Stimulated activated CD4-positive, alpha-beta T cell treated with anti-CD3 and anti-CD28 coated beads, Interleukin-4, amount 100 ng/mL, for 1 hour (primary cell): ENCODE measurements at places on chromosomes 13 and 19.

- no peak for DNase-seq
Observed at GRCh38 chr13:25908366-25908765, 143.4 kb downstream of the SHISA2 start.

GRCh38 chr19:3348042-3348441 is 18.3 kb upstream of the NFIC start:
- no peak for DNase-seq

- no peak for DNase-seq
Observed at GRCh38 chr19:5225486-5226345, 114.9 kb downstream of the PTPRS start.

GRCh38 chr19:14402332-14403144 is 16.6 kb downstream of the DDX39A start:
- no peak for DNase-seq

DNA sequence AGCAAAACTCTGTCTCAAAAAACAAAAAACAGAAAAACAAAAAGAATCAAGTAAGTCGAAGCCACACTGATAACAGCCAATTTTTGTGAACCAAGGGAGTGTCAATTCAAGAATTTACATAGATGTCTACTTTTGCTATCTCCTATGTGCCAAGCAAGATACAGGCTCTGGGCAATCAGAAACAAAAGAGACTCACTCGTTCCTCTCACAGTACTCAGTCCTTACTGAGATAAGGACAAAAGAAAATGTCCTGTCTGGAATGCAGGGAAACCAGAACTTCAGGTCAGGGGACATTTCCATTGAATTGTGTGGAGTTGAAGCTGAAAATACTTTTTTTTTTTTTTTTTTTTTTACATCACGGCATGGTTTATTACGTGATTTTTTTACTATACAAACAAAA is 53.0 kb downstream of the NLRP12 start:
- no peak for DNase-seq

DNA sequence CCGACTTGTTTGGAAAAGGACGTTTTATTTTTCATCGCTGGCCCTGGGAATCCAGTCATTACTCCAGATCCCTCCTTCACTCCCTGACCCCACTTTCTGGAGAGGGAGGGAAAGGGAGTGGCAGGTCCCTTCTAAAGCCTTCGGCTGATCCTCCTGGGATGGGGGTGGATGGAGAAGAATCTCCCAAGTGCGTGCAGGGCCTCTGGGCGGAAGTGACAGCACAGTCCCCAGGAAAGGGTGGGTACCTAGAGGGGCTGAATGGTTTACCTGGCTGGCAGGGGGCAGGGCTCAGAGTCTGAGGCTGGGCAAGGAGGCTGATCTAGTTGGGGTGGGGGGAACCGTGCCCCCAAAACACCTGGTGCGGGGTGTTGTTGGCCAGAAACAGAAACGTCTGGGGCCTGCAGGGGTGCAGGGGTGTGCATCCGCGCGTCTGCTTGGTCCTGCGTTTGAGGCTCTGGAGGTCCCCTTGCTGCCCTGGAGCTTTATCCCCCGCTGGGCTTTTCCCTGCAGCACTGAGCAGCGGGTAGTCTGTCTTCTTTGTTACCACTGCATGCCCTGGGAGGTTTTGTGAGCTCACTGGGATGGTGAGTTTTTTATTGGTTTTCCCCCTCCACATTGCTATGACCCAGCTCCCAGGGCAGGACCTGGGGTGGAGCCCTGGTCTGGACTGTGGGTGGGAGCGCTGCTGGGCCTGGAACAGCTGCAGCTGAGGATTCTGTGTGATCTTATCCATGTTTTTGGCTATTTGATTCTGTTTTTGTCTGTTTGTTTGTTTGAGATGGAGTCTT is 3.0 kb upstream of the ZNF628 start:
- no peak for DNase-seq

GRCh38 chr13:112764864-112765561 is 75.2 kb downstream of the ATP11A start:
- no peak for DNase-seq

- DNase-seq = no peak
Observed at GRCh38 chr13:104143760-104144416, 1077.7 kb upstream of the SLC10A2 start.

DNA sequence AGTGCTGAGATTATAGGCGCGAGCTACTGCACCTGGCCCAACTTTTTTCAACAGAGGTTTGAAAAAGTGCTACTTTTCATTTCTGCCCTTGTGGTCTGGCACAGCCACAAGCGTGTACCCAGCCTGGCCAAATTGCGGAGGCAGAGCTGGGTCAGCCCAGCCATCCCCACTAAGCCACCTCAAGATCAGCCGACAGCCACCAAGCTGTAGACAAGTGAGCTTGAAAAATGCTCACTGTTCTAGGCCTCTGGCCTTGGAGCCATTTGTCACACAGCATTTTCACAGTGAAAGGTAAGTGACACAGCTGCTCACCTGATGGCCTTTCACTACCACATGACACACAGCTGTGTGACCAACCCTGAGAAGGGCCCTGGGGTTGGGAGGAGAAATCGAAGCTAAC is 27.3 kb downstream of the DNMT1 start:
- no peak for DNase-seq

GRCh38 chr13:45315520-45316167 is 25.3 kb downstream of the TPT1 start:
- DNase-seq = no peak

- no peak for DNase-seq
Observed at GRCh38 chr19:17061205-17061604, 14.0 kb downstream of the HAUS8 start.

DNA sequence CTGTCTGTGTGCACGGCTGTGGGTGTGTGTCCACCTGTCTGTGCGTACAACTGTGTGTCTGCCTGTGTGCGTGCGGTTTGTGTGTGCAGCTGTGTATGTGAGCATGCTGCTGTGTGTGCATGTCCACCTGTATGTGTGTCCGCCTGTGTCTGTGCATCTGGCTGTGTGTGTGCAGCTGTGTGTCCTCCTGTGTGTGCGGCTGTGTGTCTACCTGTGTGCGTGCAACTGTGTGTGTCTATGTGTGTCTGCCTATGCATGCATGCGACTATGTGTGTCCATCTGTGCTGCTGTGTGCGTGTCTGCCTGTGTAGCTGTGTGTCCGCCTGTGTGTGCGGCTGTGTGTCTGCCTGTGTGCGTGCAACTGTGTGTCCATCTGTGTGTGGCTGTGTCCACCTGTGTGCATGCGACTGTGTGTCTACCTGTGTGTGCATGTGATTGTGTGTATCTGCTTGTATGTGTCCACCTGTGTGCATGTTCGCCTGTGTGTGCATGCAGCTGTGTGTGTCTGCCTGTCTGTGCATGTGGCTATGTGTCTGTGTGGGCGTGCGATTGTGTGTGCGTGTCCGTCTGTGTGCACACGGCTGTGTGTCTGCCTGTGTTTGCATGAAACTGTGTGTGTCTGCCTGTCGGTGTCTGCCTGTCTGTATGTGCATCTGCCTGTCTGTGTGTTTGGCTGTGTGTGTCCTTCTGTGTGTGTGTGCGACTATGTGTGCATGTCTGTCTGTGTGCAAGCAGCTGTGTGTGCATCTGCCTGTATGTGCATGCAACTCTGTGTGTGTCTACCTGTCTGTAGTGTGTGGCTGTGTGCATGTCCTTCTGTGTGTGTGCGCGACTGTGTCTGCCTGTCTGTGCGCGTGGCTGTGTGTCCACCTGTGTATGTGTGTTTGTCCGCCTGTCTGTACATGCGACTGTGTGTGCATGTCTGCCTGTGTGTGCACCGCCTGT is 57.1 kb upstream of the C13orf46 start:
- DNase-seq = no peak

- peak; percentile 51 for DNase-seq
Observed at GRCh38 chr19:32642771-32643170, 32.2 kb downstream of the ANKRD27 start.

- no peak for DNase-seq
Observed at GRCh38 chr13:43492745-43493144, 294.0 kb downstream of the ENOX1 start.

- DNase-seq = no peak
Observed at GRCh38 chr13:95378603-95379002, 77.4 kb upstream of the ABCC4 start.

GRCh38 chr19:56595548-56595899 is 422 bp downstream of the ZNF71 start:
- no peak for DNase-seq

DNA sequence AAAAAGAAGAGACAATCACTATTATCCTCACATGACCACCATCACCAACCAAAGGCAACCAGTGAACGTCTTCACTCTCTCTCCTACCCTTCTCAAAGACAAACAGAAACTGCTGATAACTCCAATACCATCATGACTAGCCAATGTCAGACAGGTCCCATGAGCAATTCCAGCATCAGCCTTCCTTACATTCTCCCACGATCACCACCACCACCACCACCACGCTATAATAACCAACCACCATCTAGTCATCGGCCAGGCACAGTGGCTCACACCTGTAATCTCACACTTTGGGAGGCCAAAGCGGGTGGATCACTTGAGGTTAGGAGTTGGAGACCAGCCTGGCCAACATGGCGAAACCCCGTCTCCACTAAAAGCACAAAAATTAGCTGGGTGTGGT is 3.9 kb downstream of the MYO1F start:
- no peak for DNase-seq

DNA sequence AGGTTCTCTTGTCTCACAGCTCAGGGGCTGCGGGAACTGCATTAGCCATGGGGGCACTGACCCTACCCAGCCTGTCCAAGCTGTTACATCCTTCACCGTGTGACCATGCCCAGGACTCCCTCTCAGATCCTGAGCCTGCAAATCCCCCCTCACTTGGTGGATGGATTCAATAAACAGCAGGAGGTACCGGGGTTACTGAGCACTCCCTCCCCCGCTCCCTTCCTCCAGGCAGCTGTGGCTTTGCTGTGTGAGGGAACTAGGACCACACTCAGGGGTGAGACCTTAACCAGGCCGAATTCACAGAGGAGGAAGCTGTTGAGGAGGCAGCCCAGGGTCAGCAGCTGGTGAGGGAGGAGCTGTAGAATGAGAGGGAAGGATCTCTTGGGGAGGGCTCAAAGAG is 27.0 kb upstream of the CEACAM1 start:
- no peak for DNase-seq

DNA sequence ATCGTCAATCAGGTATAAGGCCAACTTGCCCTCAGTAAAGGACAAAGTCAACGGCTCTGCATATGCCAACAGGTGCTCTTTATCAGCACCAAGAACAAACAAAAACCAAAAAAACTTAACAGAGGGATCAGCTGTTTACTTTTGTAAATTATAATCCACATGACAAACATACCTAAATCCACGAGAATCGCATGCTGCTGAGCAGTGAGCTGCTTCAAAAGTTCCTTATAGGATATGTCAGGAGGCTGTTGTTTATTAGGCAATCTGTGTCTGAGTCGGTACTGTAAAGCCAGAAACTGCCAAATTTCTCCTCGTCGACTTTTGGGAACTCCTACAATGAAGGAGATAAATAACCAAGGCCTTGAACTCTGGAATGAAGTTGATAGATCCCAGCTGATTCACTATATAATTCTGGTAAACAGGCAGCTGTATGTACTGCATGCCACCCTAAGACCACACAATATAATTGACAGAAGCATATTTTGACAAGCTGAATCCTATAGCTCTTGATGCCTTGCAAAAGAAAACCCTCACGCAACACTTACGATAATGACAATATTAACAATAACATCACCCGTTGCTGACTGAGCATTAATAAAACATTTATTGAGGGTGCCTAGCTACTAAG is 179.8 kb downstream of the TBC1D4 start:
- no peak for DNase-seq

DNA sequence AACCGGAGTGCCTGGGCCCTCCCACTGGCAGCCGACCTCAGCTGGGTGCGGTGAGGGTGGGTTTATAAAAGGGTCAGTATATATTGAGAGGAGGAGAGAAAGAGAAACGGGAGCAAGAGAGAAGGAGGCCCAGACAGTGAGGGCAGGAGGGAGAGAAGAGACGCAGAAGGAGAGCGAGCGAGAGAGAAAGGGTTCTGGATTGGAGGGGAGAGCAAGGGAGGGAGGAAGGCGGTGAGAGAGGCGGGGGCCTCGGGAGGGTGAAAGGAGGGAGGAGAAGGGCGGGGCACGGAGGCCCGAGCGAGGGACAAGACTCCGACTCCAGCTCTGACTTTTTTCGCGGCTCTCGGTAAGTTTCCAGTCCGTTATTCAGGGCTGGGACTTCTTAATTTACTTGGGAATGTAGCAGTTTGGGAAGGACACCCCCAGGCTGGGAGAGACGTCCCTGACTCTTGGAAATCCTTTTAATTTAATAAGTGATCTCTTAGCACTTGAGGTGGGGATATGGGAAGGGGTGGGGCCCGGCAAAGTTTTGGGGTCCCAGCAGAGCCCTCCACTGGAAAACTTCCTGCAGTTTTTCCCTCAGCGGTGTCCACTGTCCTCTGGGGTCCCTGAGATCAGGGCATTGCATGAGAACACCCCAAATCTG is at the start of gene EMP3:
TSS of gene EMP3 (plus strand) at position 288 of the 646 bp plus-strand sequence. CDS start 1,293 bp downstream, outside the sequence.
- peak; percentile 84 for DNase-seq

- DNase-seq = no peak
Observed at GRCh38 chr19:14405380-14405757, 13.8 kb downstream of the DDX39A start.

GRCh38 chr19:29268103-29268502 is 55.2 kb upstream of the UQCRFS1 start:
- DNase-seq = no peak

DNA sequence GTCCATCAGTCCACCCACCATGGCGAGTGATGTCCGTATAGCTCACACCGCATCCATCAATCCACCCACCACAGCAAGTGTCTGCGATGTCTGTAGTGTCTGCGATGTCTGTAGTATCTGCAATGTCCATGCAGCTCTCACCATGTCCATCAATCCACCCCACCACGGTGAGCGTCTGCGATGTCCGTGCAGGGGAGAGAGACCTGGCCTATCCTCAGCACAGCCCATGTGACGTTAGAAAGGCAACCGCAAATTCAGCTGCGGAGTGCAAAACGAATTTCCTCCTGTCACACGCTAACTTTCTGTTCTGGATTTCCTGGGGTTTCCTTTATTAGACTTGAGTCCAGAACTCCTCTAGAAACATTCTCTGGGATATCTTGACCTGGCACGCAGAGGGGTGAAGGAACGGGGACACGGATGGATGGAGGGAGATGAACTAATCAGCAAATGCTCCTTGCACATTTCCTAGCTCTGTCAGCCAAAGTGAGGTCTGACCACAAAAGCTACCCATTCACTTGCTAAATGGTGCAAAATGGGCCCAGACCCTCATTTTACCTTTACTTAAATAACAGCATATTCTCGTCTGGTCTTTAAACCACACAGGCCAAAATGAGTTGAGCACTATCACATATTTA is 18.3 kb downstream of the RASA3 start:
- no peak for DNase-seq

GRCh38 chr13:106349080-106349931 is 186.2 kb downstream of the EFNB2 start:
- no peak for DNase-seq

DNA sequence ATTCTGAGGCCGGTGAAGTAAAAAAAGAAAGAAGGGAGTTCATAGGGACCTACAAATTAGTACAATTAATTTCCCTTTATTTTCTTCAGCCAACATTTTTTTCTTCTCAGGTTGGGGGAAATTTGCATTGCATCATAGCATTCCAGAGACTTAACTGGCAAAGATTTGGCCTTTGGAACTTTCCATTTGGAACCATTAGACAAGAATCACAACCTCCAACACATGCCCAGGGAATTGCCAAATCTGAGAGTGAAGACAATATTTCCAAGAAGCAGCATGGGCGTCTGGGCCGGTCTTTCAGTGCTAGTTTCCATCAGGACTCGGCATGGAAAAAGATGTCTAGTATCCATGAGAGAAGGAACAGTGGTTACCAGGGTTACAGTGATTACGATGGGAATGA is 6.4 kb upstream of the ERCC5 start:
- DNase-seq = no peak

GRCh38 chr13:66415444-66415843 is 814.7 kb downstream of the PCDH9 start:
- no peak for DNase-seq
